ENCODE measurements at places on chromosomes 4 and X. TPM values are rescaled to one million over a fixed set of nuclear protein-coding genes. Genes with fewer than 3 reads are reported as not detected.

Gene EGF
- total RNA-seq = not detected

Gene ASMT
- total RNA-seq = not detected

Gene LRRC66
- total RNA-seq = 0.32 TPM

Gene CLCN4
- 10.1 TPM for total RNA-seq

Gene CXCL6
- 742 TPM for total RNA-seq

Gene LUZP4
- total RNA-seq = not detected

Gene OTUD6A
- not detected for total RNA-seq

Gene DMD
- 47.3 TPM for total RNA-seq

Gene PRKG2
- 7.6 TPM for total RNA-seq

Gene VSIG4
- total RNA-seq = not detected

Gene USP51
- 0.36 TPM for total RNA-seq

Gene DCLK2
- total RNA-seq = 1.8 TPM

Gene RIBC1
- total RNA-seq = 0.16 TPM

Gene GABRG1
- total RNA-seq = not detected

Gene RAB40A
- total RNA-seq = 0.16 TPM

Gene TBCK
- 36.8 TPM for total RNA-seq

Gene XIAP
- total RNA-seq = 23.3 TPM

Gene CXCR3
- not detected for total RNA-seq

Gene PRSS48
- not detected for total RNA-seq

Gene DDIT4L
- 1.6 TPM for total RNA-seq

Gene NDUFA1
- total RNA-seq = 56.0 TPM

Gene FAM47E
- not detected for total RNA-seq

Data from cardiac atrium fibroblast (primary cell).